Activated naive CD8-positive, alpha-beta T cell treated with anti-CD3 and anti-CD28 coated beads, Interleukin-2, amount 50 U/mL, for 16 hours (primary cell): ENCODE measurements at places on chromosomes 16 and 17.

DNA sequence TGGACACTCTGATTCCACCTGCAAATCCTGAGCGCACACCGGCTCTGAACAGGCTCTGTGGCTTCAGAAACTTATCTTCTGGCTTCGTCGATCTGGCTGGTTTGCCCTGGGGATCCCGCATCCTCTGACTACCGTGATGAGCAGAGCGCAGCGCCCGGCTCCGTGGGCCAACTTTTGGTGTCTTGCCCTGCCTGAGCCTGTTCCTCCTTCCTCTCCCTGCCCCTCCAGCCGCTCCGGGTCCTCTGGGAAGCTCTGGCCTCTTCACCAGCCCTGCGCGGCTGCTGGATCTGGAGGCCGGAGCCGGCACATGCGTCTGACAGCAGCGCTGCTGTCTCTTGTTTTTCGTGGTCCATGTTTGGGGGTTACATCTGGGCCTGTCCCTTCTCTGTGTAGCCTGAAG is 65.6 kb downstream of the JPH3 start:
- DNase-seq, result no peak

DNA sequence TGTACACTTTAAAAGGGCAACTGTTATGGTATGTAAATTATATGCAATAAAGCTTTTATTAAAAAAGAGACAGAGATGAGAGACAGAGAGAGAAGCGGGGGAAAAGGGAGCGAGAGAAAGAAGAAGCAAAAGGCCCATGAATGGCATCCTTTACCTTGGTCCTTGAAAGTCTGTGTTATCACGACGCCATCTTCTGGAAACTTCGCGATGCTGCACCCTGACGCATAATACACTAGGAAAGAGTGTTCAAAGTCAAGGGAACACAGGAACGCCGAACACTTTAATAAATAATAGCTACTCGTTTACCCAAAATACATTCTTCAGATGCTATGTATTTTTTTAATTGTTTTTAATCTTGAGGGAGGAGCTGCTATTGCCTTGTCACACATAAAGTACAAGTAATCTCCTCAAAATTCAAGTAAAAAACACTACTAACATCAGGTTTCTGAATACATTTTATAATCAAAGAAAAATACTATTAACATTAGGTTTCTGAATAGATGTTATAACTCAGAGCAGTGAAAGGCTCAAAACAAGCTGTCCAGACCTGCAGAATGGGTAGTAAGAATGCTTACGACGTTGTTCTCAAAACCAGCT is 23.0 kb upstream of the SLC38A8 start:
- no peak for DNase-seq

GRCh38 chr16:76900285-76901263 is 290.4 kb upstream of the MON1B start:
- DNase-seq, result no peak

DNA sequence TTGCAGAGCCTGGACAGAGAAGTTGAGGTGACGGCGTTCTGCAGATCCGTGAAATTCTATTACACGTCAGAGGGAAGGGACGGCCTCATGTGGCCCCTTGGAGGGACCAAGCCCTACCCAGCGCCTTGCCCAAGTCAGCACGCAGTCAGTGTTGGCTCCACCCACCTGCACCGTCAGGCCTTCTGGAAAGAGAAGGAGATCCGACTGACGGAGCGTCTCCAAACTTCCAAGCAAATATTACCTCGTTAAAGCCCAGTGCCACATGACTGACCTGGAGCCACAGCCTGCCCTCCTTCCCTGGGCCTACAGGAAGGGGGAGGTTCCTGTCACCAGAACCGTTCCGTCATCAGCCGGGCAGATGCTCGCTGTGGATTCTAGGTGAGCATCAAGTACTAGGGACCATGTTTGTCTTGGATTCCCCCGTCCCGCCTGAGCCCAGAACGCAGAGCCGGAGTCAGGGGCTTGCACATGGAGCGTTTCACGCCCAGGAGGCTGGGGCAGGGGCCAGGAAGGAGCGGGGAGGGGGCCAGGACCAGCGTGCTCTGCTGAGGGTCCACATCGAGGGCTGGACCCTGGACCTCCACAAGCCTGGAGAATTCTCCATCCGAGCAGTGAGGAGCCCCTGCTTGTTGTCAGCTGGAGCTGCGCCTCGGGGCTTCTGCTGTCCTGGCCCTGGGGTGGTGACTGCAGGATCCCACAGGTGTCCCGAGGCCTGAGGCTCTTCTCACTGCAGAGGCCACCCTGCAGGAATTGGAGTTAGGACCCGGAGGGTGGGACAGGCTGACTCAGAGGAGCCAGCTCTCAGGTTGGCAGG is 22.6 kb upstream of the METRNL start:
- no peak for DNase-seq

GRCh38 chr17:3507869-3508268 is 32.1 kb downstream of the ASPA start:
- DNase-seq, result no peak

DNA sequence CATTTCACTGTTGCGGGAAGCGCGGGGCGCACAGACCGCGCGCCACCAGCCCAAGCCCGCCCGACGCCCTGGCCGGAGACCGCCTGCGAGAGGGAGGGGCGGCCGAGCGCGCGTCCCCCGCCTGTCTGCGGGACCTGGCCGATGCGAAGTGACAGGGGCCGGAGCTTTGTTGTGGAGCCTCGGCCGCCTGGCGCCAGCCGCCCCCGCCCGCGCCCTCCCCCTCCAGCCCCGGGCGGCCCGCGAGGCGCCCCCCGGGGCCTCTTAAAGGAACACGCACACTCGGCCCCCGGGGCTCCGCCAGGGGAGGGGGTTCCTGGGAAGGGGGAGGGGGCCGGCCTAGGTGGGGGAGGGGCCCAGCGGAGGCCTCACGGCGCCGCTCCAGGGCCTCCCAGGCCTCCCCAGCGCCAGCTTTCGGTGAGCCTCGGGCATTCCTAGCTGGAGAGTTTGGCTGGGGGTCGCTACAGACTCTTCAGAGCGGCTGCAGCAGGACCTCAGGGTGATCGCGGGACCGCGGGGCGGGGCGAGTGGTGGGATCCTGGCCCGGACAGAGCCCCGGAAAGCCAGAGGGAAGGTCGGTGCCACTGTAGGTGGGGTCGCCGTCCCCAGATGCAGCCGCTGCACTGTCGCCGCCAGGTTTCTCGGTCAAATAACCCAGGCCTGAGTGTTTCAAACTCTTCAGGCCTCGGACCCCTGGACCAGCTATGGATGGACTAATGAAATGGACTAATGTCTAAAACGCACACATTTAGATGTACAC is 2.4 kb upstream of the TBX2 start:
- no peak for DNase-seq

GRCh38 chr17:72576289-72576759 is 455.5 kb downstream of the SOX9 start:
- DNase-seq, result no peak

- no peak for DNase-seq
These were observed 75.4 kb downstream of the IRX3 start for GRCh38 chr16:54211203-54211602.

DNA sequence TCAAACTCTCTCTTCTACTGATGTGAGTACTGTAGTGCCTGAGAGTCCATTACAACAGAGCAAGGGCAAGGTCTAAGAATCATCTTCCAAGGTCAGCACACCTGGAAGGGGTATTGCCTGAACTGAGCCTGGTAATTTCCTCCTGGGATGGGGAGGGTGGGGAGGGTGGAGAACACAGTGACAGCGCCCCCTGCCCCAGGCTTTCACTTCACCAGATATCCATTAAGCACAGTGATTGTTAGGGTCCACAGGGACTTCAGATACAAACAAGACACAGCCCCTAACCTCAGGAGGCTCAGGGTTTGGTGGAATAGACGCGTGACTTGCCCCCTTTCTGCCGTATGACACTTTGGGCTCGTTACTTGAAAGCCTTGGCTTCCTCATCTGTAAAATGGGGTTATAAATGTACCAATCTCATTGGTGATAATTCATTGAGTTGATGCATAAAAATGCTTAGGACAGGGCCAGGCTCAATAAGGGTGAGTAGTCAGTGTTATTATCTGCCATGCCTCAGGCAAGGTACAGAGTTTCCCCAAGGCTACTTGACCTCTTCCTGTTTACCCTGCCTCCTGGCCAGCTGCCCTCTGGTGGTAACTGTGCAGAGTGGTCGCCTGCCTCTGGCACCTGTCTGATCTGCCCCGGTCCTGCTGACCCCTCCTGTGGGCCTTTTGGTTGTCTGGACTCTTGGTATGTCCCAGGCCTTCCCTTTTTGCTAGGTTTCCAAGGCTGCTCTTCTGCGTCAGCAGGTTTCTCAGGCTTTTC is 13.1 kb upstream of the BRD7 start:
- no peak for DNase-seq

DNA sequence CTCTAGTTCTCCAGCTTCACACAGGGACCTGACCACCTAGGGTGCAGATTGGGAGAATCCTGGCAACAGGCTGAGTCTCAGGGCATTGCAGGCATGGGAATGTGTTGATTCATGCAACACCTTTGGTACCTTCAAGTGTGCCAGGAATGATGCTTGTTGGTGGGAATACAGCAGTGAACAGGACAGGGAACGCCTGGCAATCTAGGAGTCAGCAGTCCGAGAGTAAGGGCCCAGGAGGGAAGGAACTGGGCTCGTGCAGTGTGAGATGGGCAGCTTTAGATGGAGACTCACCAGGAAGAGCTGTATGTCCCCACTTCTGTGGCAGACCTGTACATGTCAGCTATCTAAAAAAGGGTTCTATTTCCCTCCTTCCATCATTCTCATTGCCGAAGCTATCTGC is 12.0 kb upstream of the MRC2 start:
- no peak for DNase-seq
